ENCODE measurements at places on chromosomes 12 and 14. TPM values are rescaled to one million over a fixed set of nuclear protein-coding genes. Genes with fewer than 3 reads are reported as not detected.

Gene KRT75
- total RNA-seq: not detected

Gene RASAL1
- not detected for total RNA-seq

Gene NUBPL
- total RNA-seq: 12.2 TPM

Gene FLRT2
- total RNA-seq: 14.7 TPM

Gene PPP1R36
- total RNA-seq: 3.5 TPM

Gene SCNN1A
- total RNA-seq: under 0.01 TPM

Gene RTL1
- total RNA-seq: not detected

Gene CDCA3
- total RNA-seq: 18.4 TPM

Gene MGP
- 10.6 TPM for total RNA-seq

Gene TEX22
- 0.32 TPM for total RNA-seq

Gene CISTR
- total RNA-seq: not detected

Gene TMTC1
- total RNA-seq: 33.2 TPM

Gene ERBB3
- total RNA-seq: 1.7 TPM

Gene TAS2R31
- total RNA-seq: 7.3 TPM

Gene APOLD1
- total RNA-seq: 14.7 TPM

Gene SLC4A8
- total RNA-seq: 9.0 TPM

Gene RNASE3
- not detected for total RNA-seq

Gene AKAP6
- 3.9 TPM for total RNA-seq

Gene TBX5
- total RNA-seq: 0.43 TPM

Gene SERPINA4
- total RNA-seq: not detected

Gene TAS2R46
- total RNA-seq: 4.2 TPM

Gene APAF1
- total RNA-seq: 17.7 TPM

Gene RNASE12
- total RNA-seq: not detected

Gene EFS
- 7.8 TPM for total RNA-seq

Gene ANKS1B
- 0.64 TPM for total RNA-seq

Gene WSCD2
- under 0.01 TPM for total RNA-seq

Gene ABCD2
- 0.32 TPM for total RNA-seq

Gene RNF212B
- not detected for total RNA-seq

Gene LRIG3
- total RNA-seq: 97.2 TPM

Gene TAS2R13
- 3.9 TPM for total RNA-seq

Gene TMEM106C
- total RNA-seq: 60.2 TPM

Gene SLC6A13
- total RNA-seq: not detected

Gene HOXC12
- total RNA-seq: under 0.01 TPM

Gene SARNP
- 86.7 TPM for total RNA-seq

Gene PAX9
- total RNA-seq: not detected

Gene SERPINA3
- total RNA-seq: not detected

Gene PLEKHG7
- not detected for total RNA-seq

Gene LMNTD1
- total RNA-seq: not detected

Gene MYF6
- total RNA-seq: not detected

Gene SLC6A12
- total RNA-seq: not detected

Gene CLEC7A
- under 0.01 TPM for total RNA-seq

Measured in fibroblast of villous mesenchyme (primary cell).